ENCODE measurements at places on chromosomes 16 and 17.
A peak's percentile ranks its signal among the peaks of the same experiment; 100 is the strongest.

GRCh38 chr17:47914306-47914948, 18.4 kb downstream of the SP2 start:
- no peak for DNase-seq

DNA sequence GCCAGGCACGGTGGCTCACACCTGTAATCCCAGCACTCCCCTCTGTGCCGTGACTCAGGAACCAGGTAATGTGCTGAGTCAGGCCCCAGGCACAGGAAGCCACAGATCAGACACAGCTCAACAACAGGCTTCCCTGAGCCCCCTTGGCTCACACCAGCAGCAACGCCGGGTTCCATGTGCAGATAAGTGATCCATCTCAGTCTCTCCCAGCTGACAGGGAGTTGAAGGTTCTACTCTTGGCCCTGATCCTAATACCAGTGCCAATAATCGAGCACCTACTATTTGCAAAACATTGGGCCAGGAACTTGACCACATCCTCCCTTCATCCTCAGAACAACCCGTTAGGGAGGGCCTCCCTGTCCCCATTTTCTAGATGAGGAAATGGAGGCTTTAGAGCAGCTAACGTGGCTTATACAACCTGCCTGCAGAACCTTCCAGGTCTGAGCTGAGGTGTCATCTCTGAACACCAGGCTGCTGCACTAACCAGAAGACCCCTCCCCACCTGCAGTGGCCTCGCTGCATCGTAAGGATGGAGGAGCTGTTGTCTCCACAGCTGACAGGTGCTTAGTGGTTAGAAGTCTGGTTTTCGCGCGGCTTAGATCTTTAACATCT, 64.8 kb upstream of the AMZ2 start:
- DNase-seq = no peak

GRCh38 chr16:85285681-85286065, 173.4 kb upstream of the CIBAR2 start:
- no peak for DNase-seq

GRCh38 chr17:41547921-41548843, 20.1 kb upstream of the KRT19 start:
- DNase-seq = peak; percentile 51

- peak; percentile 54 for DNase-seq
Observed at GRCh38 chr17:39920218-39921210, 2.1 kb upstream of the GSDMB start.

DNA sequence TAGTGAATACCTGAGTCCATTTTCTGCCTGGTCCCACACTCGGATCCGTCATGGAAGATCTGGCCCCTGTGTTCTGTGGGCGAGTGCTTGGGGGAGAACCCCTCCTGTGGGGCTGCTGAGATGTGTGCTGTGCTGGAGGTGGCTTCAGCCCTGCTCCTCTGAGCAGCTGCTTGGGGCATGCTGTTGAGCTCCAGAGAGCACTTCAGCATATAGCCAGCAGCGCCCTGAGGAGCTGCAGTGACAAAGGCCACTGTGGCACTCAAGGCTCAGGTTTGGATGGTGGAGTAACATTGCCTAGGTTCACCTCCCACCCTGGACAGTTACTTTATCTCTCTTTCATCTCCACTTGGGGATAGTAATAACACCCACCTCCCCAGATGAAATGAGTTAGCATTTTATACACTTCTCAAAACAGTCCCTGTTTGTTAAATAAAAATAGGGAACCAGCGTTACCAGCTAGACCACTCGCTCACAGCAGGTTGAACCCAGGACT, 75.3 kb downstream of the KSR1 start:
- DNase-seq = no peak

- DNase-seq = no peak
Observed at GRCh38 chr17:14871921-14872320, 393.2 kb downstream of the PMP22 start.

Measured in stimulated activated CD4-positive, alpha-beta T cell treated with anti-CD3 and anti-CD28 coated beads, Interleukin-1b, Interleukin-23, amount 100 ng/mL, for 4 hours (primary cell).